Iris pigment epithelial cell (primary cell): ENCODE measurements at places on chromosomes 7 and 10.

DNA sequence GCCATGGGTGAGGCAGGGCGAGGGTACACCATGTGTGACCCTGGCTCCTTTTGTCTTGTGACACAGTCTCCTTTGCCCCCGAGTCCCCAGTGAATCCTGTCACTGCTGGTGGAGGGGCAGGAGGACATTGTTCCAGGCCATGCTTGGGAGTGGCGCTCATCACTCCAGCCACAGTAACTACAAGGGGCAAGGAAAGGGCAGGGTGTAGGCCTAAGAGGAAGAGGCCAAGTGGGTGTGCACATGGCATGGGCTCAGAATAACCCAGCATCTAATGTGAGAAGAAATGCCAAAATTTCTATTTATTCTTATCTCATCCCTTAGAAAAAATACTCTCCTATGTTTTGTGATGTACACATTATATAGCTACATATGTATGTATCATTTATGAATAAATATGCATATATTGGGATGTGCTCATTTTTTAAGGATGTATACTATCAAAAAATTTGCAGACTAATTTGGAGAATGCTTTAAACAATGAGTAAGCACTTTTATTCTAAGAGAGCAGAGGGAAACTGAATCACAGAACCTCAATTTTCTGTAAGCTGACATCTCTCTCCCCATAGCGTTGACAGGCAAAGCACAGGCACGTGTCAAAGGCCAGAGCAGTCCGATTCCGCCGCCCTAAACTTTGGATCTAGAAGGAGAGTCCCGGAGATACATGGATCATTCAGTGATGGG, 36.9 kb downstream of the RNF32 start:
- no peak for DNase-seq

GRCh38 chr10:132194726-132195125, 8.0 kb downstream of the DPYSL4 start:
- no peak for DNase-seq

- no peak for DNase-seq
Measured at GRCh38 chr7:110609336-110609735, 481.6 kb upstream of the LRRN3 start.

GRCh38 chr7:91083855-91084644, 180.2 kb upstream of the FZD1 start:
- no peak for DNase-seq

DNA sequence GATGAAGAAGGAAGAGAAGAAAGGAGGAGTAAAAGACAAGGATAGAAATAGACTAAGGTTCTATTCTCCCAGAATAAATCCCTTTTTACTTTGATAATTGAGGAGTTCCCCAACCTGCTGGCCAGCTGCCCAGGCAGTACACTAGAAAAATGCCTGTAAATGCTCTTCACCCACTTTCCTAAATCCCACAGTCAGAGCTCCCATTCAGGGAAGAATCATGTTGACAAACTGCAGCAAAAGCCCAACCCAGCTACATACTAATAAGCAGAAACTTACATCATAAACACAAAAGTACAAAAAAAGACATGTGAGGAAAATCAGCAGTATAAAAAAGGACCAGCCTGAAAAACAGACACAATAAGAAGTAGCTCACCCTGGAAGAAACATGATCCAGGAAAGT, 15.8 kb upstream of the KDM7A start:
- DNase-seq = no peak

DNA sequence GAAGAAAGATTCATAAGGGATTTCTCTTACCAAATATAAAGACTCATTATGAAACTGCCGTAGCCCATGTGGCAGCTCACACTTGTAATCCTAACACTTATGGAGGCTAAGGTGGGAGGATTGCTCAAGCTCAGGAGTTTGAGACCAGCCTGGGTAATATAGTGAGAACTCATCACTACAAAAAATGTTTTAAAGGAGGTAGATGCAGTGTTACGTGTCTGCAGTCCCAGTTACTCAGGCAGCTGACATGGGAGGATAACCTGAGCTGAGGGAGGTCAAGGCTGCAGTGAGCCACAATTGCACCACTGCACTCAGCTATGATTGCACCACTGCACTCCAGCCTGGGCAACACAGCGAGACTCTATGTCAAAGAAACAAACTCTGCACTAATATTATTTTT, 18.1 kb upstream of the DNA2 start:
- DNase-seq = peak; percentile 40

DNA sequence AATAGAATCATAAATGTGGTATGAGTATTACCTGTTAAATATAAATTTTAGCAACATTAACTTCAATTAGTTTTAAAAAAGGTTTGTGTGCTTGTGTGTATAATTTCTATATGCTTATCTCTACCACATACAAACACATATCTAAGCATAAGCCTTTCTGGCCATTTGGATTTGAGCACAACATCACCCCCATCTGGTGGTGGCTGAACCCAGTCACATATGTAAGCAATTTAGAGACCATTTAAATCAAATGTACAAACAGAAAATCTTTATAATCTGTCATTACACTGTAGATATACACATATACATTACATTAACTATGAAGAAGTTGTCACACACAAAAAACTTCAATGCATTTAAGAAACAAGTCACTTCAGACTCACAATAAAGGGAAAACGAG, 31.7 kb downstream of the GPR22 start:
- peak; percentile 61 for DNase-seq

GRCh38 chr10:34154383-34154900, 660.7 kb downstream of the PARD3 start:
- no peak for DNase-seq

DNA sequence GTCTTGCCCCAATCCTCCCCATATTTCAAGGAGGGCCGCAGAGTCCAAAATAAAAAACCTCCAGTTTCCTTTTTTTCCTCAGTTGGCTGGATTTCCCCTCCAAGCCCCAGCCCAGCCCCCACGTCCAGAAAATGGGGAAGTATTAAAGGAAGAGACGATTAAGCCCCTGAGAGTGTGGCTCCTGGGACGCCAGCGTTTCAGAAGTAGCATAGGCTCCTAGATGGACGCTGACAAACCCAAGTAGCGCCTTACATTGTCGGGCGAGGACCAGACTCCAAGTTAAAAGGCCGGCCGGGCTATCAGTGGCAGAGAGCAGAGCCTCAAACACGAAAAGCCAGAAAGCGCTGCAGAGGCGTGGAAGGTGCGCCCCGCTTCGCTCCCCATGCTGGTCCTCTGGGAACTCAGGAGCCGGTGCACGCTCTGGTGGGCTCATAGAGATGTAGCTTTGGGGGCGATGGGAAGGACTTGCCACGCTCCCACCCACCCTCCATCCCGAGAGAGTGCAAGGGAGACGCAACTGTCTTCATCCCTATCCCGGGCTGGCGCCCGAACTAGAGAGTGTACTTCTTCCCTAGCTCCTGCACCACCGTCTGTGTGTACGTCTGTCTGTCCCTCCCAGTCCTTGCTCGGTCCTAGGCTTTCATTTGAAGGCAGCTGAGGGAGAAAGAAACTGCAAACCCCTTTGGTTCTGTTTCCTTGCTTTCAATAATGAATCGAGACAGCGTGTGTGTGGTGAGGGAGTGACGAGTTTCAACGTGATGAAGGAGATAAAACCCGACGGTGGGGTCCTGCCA, 6.3 kb upstream of the EMX2 start:
- no peak for DNase-seq

DNA sequence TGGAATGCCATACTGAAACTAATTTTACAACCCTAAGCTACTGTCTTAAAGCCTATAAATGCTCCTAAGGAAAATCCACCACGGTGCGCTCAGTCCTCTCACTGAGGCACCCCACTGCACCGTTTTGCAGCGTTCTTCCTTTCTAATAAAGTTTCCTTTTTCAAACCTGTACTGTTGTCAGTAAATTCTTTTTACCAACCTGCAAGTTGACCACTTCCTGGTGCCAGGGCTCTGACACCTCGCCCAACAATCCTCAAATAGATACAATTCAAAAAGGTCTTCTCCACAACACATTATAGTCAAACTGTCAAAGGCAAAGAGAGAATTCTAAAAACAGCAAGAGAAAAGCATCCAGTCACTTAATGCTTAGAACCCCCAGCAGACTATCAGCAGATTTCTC, 42.8 kb downstream of the HERPUD2 start:
- no peak for DNase-seq

GRCh38 chr10:61304746-61305145, 148.4 kb downstream of the TMEM26 start:
- no peak for DNase-seq

GRCh38 chr7:148385009-148385682, 205.4 kb upstream of the C7orf33 start:
- DNase-seq = no peak

DNA sequence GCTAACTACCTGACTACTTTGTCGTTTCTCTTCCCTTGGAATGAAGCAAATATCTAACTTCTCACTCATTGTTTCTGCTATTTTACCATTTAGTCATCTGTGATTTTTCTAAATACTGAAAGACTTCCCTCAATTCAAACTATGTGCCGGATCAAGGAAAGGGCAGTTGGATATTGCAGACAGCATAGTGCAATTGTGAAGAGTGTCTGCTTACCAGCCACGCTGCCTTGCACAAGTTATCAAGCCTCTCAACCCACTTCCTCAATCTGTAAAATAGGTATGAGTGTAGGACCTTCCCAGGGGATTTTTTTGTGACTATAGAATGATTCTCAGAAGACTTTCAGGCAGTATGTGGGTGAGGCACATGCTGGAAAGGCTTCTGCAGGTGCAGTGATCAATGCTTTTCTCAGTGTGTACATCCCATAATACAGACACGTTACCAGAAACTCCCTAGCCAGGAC, 54.3 kb downstream of the EGFR start:
- DNase-seq = peak; percentile 87
